BJ (cell line): ENCODE measurements at places on chromosomes 6 and 20.

DNA sequence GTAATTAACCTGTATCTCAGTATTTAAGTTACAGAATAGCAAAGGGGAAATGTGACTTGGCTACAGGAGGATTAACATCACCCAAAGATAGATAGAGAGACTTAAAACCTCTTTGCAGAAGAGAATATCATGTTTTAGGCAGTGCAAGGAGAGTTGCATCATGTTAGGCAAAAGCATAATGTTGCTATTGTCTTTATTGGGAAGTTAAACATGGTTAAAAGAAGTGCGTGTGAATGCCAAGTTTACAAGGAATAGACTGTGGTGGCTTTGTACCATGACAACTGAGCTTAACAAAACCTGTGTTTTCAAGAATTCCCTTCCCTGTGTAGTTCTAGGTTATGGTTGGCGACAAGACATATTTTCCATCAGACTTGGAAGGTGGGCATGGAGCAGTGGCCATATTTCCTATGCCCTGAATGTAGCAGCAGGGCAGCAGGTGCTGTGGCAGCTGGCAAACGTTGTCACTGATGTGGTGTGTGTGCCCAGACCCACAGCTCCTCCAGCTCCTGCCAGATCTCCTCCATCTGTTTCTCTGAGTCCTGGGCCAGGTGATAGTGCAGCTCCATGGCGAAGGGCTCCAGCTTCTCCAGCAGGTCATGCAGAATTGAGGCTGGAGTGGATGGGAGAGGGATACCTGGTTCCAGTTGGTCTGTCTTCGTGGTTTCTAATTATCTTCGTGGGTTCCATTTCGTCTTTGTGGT is 163.3 kb downstream of the QRSL1 start:
- no peak for DNase-seq

DNA sequence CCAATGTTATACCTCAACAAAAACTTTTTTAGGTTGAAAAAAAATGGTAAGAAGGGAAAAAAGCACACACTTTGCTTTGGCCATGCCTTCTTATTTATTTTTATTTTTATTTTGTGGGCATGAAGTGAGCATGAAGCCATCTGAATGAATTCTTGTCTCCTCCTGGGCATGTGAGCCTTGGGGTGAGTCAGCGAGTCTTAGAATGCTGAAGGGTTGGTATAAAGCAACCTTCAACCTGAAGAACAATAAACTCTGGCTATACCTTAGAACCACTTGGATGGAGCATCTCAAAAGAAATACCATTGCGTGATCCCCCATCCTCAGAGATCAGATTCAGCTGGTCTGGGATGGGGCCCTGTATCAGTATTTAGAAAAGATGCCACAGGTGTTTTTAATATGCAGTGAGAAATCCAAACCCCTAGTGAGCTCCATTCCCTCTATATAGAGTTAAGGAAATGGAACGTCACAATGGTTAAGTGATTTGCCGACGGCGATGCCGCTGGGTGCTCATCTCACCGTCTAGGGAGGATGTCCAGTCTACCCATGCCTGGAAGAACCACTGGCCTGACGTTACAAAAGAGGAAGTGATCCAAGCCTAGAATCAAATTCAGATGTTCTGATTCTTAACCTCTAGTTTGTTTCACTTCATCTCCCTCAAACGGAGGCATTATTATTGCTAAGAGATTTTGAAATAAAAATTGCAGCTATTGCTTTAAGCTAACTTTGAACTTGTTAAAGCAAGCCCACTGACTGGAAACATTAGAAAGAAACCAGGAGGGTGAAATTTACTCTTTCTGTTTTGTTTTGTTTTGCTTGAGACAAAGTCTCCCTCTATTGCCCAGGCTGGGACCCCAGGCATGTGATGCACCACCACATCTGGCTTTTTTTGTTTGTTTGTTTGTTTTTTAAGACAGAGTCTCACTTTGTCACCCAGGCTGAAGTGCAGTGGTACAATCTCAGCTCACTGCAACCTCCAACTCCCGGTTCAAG is 67.1 kb downstream of the EDN1 start:
- DNase-seq = peak; percentile 31

GRCh38 chr20:17202673-17203072 is 24.2 kb upstream of the PCSK2 start:
- DNase-seq = no peak

GRCh38 chr6:152380993-152381898 is 255.9 kb downstream of the SYNE1 start:
- peak; percentile 91 for DNase-seq

- no peak for DNase-seq
Observed at GRCh38 chr6:93373445-93373844, 45.9 kb downstream of the EPHA7 start.

DNA sequence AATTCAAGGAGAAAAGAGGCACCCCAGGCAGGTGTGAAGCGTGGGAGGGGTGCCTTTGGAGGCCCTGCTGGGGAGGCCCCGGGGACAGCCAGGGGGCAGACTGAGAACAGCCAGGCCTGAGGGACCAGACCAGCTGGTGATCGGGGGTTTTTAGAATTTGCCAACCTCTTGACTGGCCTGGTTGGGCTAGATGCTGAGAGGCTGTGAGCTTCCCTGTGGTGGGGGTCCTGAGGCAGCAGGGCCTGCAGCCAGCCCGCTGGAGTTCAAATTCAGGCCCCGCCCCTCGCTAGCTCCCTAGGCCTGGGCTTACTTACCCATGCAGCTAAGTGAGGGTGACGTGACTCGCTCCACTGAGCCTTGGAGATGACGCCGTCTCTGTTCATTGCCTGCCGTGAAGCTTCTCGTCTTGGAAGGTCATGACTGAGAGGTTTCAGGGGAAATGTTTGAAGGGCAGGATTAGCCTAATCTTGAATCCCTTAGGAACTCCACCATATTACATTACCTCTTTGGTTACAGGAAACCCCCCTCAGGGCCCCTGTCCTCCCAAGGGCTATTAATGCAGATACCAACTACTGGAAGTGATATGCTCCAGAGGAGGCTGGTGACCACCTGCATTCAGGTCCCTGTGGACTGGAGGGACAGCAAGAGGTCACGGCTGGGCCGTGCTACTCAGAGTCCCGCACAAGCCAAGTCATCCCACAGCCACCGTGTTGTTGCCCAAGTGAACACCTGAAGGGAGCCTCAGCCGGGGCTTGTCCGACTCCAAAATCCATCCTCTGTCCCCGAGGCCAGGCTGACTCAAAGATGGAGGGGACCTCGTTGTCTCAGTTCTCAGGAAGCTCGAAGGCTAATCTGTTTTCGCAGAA is 73.9 kb upstream of the DUSP22 start:
- DNase-seq = no peak

DNA sequence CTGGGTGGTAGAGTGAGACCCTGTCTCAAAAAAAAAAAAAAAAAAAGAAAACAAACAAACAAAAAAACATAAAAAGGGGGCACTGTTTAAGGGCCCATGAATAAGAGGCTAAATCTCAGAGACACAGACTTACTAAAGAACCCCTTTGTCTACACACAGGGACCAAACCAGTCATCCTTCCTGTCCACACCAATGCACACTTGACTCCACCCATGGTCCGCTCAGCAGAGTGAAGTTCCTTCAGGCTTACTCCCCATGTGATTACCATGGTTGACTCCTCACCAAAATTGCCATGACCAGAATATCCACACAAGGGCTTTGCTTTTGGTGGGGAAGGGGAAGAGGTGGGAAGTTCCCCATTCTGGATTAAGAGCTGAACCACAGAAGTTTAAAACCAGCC is 19.4 kb upstream of the REPS1 start:
- no peak for DNase-seq

- DNase-seq = no peak
Observed at GRCh38 chr6:114272582-114272981, 70.2 kb downstream of the HS3ST5 start.

DNA sequence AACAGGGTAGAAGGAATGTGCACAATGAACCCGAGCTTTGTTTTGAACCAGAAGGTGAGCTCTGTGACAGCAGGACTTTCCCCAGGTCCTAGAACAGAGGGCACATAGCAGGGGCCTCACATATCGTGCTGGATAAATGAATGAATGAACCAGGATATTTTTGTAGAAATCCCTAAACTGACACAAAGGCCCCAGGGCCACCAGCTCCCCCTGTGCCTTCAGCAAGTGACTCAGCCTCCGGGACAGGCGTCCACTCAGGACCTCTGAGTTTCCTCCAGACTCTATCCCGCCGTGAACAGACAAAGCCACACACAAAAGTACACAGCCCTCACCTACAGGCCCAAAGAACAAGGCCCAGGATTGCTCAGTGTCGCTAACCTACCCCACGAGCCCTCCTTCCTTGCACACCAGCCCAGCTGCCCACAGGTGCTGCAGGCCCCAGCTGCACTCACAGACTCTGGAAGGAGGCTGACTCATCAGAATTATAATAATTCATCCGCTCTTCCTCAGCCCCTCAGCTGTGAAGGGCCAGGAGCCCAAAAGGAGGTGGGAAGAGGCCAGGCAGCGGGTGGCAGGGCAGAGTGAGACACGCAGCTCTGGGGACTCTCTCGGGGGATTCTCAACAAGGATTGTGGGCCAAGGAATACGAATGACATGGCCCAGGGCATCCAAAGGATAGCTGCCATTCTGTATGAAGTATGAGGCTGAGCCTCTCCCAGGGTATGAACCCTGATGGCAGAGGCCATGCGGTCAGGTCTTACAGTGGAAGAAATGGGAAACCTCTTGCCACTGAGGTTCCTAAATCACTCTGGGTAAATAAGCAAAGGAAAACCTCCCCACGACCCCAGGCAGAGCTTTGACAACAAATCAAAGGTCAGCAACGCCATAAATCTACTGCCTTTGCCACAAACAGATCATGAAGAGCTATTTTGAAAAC is 40.9 kb downstream of the SUMO4 start:
- DNase-seq = no peak

DNA sequence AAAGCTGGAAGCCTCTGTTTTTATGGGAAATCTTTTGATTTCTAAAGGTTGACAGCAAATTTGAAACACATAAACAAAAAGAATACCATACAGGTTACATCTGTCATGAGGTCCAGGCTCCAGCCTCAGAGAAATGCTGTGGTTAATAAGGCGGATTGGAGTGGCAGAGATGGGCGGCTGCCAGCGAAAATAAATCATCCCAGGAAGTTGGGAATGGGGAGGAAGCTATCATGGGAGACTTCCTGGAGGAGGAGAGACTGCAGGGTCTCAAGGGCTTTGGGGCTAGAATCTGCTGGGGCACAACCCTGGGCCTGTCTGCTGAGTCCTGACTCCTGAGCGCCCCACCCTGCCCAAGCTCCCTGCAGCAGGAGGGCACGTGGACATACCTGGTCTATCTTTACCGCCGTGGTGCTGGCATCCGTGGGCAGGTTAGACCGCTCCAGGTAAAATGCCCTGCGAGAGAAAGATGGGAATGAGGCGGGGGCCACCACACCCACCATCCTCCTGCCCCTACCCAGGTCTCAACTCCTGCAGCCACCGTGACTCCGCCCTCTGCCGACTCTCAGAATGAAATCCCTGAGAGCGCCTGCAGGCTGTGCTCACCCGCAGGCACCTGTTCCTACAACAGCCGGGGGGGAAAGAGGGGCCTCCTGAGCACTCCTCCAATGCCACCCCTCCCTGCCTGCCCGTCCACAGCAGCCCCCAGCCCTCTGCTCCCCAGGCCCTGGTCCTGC is 197.3 kb downstream of the PREX1 start:
- no peak for DNase-seq

DNA sequence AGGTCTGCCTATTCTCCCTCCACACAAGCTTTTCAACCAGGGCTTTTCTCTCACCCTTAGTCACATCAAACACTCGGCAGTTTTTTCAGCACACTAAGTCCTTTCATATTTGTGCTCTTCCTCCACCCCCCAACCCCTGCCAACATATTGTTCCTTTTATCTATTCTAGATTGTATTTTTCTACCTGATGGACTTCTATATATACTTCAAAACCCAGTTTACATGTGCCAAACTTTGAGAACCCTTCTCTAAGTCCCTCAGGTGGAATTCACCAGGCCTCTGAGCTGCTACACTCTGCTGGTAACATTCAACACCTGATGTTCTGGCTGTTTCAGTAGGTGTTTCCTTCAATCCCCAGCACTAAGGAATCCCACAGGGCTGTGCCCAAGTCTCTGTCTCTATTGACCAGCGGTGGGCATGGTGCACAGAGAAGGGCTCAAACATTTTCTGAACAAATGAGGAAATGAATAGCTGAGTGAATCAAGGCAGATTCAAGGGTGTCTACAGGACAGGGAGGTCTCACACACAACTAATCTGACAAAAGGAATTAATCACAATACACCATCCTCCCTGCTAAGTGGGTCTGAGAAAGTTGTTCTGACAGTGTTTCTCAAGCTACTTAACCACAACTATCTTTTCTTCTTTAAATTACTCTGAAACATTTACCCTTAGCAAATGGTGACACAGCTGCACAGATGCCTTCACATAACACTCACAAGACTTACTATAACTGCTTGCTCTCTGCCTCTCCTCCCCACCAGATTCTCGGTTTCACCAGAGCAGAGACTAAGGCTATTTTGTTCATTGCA is 166.5 kb downstream of the TSHZ2 start:
- DNase-seq = no peak

GRCh38 chr6:165092881-165093595 is 216.4 kb downstream of the C6orf118 start:
- no peak for DNase-seq

GRCh38 chr6:84042603-84043002 is 9.0 kb downstream of the MRAP2 start:
- DNase-seq = no peak

GRCh38 chr20:56868746-56869145 is 239.6 kb downstream of the TFAP2C start:
- no peak for DNase-seq

DNA sequence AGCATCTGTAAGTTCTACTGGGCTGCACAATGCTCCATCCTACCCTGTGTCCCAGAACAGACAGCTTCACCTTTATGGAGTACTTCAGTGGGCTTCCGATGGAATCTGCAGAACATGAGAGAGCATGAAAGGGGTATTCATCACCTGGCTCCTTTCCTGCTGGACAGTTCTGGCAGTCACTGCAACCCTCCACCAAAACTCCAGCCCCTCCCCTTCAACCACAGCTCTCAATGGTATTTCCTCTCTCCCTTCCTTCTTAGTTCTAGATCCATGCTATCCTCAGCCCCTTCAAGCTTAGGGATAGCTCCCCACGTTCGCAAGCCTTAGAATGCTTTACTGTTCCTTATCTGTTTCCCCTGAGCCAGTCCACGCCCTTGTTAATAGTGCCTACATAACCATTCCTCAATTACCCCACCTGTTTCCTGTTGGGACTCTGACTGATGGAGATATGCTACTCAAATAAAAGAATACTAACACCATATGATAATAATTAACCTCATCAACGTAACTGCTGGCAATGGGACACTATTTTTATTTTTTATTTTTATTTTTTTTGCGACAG is 26.8 kb downstream of the TRAM2 start:
- DNase-seq = no peak

- DNase-seq = no peak
Observed at GRCh38 chr6:16496210-16496609, 257.8 kb downstream of the GMPR start.

GRCh38 chr20:46343348-46343974 is 35.2 kb upstream of the CDH22 start:
- DNase-seq = no peak

- DNase-seq = no peak
Observed at GRCh38 chr6:131917763-131918649, 33.2 kb downstream of the CCN2 start.

- DNase-seq = no peak
Observed at GRCh38 chr6:167687116-167687725, 139.5 kb upstream of the AFDN start.

GRCh38 chr6:107511511-107511993 is 21.6 kb downstream of the SOBP start:
- DNase-seq = no peak
